ENCODE measurements at places on chromosomes 6 and 20. TPM values are rescaled to one million over a fixed set of nuclear protein-coding genes. Genes with fewer than 3 reads are reported as not detected.

Gene REM1
- 0.81 TPM for total RNA-seq

Gene MOG
- total RNA-seq: not detected

Gene WFDC5
- not detected for total RNA-seq

Gene ELOVL2
- total RNA-seq: 0.14 TPM

Gene LAMP5
- 0.27 TPM for total RNA-seq

Gene OR2J3
- total RNA-seq: not detected
